Thyroid gland (tissue), 4 donors: ENCODE measurements at places on chromosomes 12 and 14. TPM values are rescaled to one million over a fixed set of nuclear protein-coding genes. Genes with fewer than 3 reads are reported as not detected.

DNA sequence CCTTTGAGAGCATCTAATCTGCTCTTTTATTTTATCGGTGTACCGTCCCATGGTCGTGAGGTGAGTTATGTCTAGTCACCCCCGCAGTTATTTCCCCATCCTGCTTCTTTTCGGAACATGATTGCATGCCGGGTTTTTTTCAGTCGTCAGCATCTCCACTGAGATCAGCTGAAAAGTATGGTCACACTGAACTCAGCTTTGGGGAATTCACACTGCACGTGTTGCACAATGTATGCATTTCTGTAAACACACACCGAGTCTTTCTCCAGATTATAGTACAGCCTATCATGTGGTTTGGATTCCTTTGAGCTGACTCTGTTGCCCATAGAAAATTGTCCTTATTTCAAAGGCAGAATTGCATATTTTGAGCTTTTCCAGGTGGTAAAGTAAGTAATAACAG is 24.6 kb downstream of the PLXNC1 start:
- no peaks in the 10 kb centered on the region for H3K4me1 ChIP-seq
- no peaks in the 10 kb centered on the region for H3K36me3 ChIP-seq
- DNase-seq, result no peak

DNA sequence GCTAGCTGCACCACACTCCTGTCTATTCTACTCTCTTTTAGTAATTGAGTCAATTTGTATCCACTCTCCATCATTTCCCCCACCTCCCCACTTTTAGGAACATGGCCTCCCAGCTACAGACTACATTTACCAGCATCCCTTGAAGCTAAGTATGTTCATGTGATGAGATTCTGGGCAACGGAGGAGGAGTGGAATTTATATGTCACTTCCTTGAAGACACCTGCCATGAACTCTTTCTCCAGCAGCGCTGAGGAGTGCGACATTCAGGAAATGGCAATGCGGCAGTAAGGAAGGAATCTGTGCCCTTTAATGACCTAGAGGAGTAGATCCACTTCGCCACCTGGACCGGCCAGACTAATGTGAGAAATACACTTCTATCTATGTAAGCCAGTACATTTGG is 243.7 kb upstream of the DIO2 start:
- no peaks in the 10 kb centered on the region for H3K36me3 ChIP-seq
- no peak overlapping the region for H3K4me3 ChIP-seq
- no peak overlapping the region for H3K27ac ChIP-seq
- no peak for DNase-seq
- H3K27me3 ChIP-seq, result no peaks in the 10 kb centered on the region

SLC6A12 gene
- 27.7 TPM for total RNA-seq

LUM gene
- 36.7 TPM for total RNA-seq

SERPINA3 gene
- 96.2 TPM for total RNA-seq

DNA sequence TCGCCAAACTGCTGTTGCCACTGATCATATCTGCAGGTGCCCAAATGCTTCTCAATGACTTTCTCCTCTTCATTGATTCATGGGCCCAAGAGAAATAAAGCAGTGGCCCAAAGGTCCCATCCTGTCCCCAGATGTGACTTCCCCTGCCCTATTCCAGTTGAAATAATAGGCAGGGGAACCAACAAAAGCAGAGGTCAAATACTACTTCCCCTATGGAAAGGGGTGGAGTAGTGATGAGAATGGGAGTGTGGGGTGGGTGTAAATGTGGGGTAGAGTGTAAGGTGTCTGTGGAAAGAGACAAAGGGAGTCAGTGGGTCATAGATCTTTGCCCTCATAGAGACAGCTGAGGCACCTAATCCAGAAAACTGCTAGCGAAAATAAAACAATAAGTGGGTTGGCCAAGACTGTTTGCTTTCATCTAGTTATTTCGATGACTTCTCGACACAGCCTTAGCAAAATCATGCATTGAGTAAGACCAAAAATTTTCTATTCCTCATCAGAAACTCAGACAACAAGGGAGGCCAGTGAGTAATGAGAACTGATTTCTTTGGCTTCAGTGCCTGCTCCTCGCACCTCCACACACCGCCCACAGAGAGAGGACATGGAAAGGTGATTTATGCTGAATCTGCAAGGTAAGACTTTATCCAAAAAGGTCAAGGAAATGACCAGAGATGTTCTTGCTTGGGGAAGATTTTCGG is 10.9 kb upstream of the IL22 start:
- H3K27ac ChIP-seq, result no peak overlapping the region
- no peak for DNase-seq
- no peaks in the 10 kb centered on the region for H3K36me3 ChIP-seq

DNA sequence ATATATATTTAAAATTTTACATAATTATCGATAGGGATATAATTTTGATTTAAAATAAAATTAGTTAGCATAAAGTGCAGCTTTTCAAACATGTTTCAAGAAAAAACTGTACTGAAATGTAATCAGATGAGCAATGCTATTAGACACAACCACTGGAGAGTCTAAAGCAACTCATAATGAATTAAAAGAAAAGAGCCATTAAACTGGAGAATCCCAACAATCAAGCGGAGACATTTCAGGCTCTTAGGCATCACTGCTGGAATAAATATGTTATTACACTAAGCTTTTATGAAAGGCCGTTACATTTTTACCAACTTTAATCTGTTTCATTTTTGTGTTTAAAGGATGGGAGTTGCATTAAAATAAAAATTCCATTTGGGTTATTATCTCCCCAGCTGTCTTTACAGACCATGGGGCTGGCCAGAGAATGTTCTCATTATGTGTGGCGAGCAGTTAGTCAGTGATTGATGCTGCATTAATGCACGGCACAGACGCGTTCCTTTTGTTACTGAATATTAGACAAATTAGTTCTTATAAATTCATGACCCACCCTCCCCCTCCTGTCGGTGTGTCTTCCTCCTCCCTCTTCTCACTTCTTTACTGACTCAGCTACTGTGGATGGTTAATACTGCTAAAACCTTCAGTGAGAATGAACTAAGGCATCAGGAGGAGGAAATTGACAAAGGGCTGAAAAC is 156.8 kb downstream of the PDZRN4 start:
- DNase-seq, result no peak
- no peak overlapping the region for H3K4me3 ChIP-seq

DNA sequence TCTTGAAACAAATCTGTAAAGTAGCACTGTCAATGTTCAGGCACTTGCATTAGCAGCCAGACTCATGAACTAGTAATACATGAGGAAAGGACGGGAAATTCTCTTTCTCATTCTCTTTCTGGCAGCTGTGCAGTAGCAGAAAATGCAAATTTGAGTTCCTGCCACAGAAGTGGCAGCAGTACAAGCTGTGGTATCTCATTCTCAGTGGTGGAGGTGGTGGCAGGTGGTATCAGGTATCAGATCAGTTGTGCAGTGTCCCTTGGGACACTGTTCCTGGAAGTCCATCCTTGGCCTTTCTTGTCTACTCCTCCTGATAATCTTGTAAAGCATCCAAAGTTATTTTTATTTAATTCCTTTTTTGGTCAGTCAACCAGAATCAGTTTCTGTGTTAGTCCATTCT is 103.0 kb downstream of the C12orf42 start:
- H3K27me3 ChIP-seq, result no peaks in the 10 kb centered on the region
- H3K36me3 ChIP-seq, result no peaks in the 10 kb centered on the region
- DNase-seq, result no peak
- H3K4me1 ChIP-seq, result no peaks in the 10 kb centered on the region
- H3K27ac ChIP-seq, result no peak overlapping the region
- no peak overlapping the region for H3K4me3 ChIP-seq

DNA sequence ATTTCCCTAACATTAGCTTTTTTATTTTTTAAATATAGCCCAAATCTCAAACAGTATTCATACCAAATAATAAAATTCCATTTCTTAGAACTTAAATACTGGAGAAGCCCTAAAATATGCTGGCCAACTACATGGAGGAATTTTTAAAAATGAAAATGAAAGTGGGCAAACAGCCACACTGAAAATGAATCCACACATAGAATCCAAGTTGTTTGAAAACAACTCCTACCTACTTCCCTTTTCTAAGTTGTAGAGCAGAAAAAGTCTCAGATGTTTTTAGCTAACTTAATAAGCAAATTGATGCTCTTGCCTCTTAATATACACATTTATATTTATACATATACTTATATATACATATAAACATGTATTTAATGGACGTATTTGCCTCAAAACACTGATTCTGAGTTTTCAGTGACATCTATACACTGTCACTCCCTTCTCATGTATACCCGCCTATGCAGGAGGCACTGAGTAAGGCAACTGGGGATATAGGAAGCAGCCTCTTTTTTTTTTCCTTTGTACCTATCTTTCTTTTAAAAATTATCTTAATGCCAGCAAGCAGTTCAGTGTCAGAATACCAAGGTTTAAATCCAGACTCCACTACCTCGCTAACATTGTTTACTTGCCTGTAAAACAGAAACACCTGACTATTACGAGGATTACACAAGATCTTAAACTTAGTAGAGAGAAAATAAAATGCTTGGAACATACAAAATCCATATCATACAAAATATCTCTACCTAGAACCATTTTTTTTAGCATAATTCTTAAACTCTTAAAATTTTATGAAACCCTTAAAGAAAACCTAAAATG is 13.3 kb downstream of the DICER1 start:
- H3K27me3 ChIP-seq, result no peaks in the 10 kb centered on the region
- H3K36me3 ChIP-seq, result no peaks in the 10 kb centered on the region
- H3K27ac ChIP-seq, result peak overlapping the region; percentile 24
- no peak for DNase-seq
- H3K4me1 ChIP-seq, result peaks cover 41% of the 10 kb centered on the region

ADAM21 gene
- total RNA-seq, result not detected

DNA sequence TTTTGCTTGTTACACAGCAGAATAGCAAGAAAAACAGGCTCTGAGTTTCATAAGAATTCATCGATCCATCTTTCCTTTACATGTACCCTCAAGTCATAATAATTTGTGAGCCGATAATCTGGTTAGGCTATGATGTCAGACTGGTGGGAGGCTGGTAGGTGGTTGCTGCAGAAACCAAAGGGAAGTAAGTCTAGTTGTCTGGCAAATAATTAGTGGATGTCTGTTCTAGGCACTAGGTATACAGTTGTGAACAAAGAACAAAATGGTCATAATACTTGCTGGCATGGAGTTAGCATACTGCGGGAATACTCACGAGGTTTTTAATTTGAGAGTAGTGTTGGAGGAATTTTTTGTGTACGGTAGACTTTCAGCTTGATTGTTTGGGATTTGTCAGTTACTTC is 8.8 kb downstream of the SUSD6 start:
- DNase-seq, result no peak
- no peak overlapping the region for H3K4me3 ChIP-seq
